ENCODE measurements at places on chromosomes 16 and 17. TPM values are rescaled to one million over a fixed set of nuclear protein-coding genes. Genes with fewer than 3 reads are reported as not detected.

DNA sequence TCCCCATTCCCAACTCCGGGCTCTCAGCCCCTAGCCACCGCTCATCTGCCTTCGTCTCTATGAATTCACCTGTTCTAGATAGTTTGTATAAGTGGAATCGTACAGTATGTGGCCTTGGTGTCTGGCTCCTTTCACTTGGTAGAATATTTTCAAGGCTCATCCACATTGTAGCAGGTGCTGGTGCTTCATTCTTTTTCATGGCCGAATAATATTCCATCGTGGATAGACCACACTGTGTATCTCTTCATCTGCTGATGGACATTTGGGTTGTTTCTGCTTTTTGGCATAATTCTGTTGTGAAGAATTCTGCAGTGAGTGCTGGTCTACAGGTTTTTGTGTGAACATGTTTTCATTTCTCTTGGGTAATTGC, 324.2 kb downstream of the SEC14L1 start:
- no peak for DNase-seq

The VAMP2 gene
- 22.9 TPM for total RNA-seq

DNA sequence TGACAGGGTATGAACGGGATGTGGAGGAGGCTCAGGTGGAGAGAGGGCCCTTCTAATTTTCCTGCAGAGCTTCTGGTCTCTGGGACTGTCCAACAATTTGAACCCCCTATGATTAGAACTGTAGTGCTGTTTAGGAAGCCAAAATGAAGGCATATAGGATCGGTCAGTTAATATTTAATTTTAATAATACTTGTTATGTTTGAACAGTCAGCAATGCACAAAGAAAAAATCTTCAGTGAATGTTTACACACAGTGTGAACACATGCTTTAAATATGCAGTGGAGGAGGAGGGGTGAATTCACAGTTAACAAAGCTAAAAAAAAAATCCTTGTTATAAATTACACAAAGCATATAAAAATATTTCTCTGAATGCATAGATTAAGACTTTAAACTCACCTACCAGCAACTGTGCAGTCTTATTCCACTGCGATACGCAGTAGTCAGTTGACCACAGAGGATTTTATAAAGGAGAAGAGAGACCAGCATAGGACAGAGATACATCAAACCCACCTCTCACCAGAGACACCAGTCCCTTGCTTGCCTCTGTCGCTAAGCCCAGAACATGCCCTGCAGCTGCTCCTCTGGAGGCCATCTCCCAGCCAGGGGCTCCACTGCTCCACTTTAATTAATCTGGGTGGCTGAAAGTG, 14.6 kb downstream of the ANKRD40 start:
- no peak for DNase-seq

GRCh38 chr17:80795754-80796153, 195.9 kb upstream of the CHMP6 start:
- DNase-seq = no peak

DNA sequence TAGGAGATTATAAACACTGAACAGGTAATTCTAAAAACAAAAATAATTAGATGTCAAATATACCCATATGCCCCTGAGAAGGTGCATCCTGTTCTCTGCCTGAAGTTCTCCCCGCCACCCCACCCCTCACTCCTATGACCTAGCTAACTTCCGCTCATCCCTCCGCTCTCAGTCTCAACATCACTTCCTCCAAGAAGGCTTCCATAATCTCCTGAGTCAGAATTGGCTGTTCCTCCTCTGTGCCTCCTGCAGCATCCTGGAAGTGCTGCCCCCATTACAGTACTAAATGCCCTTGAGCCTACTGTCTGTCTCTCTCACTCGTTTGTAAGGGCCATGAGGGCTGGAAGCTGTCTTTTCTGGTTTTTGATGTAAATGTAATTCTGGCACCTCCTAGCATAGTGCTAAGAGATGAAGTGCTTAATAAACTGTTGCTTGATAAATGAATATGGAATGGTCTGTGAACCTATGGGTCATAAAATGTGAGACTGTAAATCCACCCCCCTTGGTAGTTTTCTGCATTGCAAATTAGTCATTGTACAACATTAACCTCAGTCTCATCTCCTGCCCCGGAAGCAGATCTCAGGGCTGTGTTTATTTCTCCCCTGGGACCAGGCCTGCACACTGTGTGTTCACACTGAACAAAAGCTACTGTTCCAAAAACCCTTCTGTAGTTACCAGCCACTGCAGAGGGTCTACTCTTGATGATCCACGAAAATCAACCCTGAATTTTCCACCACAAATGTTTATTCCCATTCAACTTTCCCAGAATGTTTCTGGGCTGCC, 3.9 kb upstream of the MYO1D start:
- no peak for DNase-seq

The AGRP gene
- not detected for total RNA-seq

The PROCA1 gene
- total RNA-seq = 15.0 TPM

The G6PC1 gene
- total RNA-seq = not detected

DNA sequence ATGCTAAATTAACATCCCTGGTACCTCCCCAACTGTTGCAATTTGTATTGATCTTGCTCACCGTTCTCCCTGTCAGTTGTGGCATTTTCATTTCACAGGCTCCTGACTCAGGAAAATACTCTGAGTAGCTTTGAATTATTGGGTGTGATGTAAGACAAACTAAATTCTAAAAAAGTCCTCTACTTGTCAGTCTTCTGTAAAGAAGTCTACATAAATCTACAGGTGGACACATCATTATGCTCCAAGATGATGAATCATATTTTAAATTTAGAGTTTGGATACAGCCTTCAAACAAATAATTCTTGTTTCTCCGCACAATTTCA, 47.2 kb downstream of the MARCHF10 start:
- no peak for DNase-seq

DNA sequence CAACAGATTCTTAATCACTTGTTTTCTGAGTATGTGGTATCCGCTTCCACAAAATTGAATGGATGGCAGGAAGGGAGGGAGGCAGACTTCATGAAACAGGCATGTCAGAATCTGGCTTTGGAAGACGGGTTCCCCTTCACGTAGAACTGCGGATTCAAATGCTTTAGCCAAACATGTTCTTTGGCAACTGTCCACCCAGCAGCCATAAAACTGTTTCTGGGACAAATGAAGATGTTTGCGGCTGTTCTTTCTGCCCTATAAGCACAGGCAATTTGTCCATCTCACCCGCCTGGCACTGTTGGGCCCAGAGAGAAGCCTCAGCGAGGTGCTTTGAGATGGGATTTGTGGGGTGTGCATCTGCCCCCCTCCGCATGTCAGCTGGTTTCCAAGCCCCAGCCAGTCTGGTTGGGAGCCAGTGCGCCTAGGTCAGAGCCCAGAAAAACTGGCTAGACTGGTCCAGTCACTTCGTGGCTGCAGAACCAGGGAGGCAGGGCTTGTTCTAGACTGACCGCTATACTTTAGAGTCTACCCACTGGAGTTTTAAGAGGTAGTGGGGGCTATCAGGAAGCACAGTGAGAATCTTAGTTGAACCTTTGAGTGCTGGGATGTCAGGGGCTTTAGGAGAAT, 6.3 kb downstream of the CRHR1 start:
- DNase-seq = no peak

The C1QL1 gene
- 6.4 TPM for total RNA-seq

DNA sequence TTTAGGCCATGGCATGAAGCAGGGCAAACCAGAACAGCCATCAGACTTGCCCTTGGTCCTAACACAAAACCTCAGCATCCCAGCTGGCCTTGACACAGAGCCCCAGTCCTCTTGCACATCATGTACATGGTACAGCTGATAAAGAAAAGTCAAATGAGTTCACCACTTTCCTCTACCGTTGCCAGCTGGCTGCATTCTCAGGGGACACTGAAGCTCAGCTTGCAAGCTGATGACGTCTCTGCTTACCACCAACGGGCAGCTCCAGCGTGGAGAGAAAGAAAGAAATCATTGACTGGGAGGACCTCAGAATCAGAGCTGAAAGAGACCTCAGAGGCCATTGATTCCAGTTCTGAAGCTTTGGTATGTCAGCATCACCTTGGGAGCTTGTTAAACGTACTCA, 80.7 kb upstream of the CES5A start:
- no peak for DNase-seq

The MYH13 gene
- total RNA-seq = not detected

DNA sequence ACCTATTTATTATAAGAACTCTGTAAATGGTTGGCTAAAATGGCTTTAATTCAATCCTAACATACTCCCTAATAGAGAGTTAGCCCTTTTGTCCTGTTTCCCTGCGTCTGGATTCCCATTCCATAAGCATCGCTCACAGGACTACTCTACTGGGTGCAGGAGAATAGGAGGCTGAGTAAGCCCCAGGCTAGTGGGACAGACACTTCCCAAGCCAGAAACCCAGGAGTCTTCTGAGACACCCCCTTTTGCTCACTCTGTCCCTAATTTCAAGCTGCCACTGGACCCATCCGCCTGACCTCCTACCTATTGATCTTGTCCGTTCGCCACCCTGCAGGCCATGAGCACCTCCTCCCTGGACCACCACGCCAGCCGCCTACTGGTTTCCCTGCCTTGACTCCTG, 16.7 kb upstream of the TOB1 start:
- no peak for DNase-seq

GRCh38 chr17:34840750-34841149, 120.5 kb downstream of the CCT6B start:
- no peak for DNase-seq

The SMIM5 gene
- 0.20 TPM for total RNA-seq

- no peak for DNase-seq
These were observed 145.2 kb downstream of the PMP22 start for GRCh38 chr17:15119968-15120367.

DNA sequence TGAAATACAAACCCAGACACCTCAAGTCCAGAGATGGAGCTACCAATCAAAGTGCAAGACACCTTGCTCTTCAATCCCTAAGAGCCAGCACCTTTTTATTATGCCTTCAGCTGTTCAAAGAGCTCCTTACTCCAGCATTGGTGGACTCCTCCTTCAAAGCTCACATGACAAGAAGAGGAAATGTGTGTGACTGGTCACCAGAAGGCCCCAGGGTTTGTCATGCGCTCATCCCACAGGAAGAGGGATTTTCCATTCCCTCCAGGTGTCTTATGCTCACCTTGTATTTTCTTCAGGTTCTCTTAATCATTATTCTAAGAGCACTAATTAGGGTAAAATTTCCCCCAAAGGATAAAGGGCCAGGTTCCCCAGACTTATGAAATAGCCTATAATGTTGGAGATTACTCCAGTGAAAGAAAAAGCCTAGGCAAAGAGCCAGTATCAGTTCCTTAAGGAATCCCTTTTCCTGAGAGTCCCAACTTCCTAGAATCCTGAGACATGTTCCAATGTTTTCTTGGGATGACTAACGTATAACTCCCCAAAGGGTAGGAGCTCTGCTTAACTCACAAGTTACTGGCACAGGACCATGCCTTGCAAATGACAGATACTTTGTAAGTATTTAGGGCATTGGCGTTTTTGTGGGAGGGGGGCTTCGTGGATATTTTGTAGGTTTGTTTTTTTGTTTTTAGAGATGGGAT, 56.9 kb upstream of the SOX9 start:
- no peak for DNase-seq

DNA sequence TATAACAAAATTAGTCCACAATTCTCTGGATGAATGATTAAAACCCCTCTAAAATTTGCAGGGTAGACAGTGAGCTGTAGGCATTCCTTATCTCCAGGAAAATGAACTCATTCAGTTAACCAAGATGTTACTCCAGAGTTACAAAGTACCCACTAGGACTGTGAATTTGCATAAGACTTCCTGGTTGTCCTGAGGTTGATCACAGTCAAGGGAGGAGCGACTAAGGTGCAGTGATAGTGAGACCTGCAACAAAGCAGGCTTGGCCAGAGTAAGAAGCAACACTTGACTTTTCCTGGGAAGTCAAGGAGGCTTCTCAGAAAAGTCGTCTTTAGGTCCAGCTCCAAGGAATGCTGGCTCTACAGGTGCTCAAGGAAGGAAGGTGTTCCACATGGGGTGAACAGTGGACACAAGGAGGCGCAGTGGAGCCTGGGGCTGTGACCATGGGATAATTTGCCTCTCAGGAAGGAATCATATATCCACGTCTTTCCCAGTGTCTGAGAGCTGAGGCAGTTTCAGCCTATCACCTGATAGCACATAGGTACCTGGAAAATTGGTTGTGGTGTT, 821.1 kb upstream of the EEF2KMT start:
- DNase-seq = peak; percentile 70

DNA sequence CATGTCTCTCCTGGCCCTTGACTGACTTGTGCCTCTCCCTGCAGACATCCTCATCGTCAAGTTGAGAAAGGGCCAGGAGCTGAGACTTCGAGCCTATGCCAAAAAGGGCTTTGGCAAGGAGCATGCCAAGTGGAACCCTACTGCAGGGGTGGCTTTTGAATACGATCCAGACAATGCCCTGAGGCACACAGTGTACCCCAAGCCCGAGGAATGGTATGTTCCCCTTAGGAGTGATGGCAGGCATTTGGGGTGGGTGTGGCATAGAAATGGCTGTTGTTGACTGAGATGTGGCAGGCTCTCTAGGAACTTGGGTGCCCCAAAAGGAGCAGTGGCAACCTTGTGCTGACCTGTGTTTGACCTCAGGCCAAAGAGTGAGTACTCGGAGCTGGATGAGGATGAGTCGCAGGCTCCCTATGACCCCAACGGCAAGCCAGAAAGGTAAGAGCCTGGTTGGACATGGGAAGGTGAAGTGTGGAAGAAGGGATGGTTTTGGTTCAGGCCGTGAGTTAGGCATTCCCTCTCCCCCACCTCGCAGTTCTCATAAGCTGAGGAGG, 7.5 kb downstream of the POLR2C start:
- DNase-seq = peak; percentile 15

The RPTOR gene
- total RNA-seq = 24.3 TPM

The SLFN5 gene
- 3.5 TPM for total RNA-seq

The TXNL4B gene
- 9.9 TPM for total RNA-seq

GRCh38 chr17:80731323-80731722, 186.7 kb downstream of the RPTOR start:
- no peak for DNase-seq

The CX3CL1 gene
- 1.6 TPM for total RNA-seq

DNA sequence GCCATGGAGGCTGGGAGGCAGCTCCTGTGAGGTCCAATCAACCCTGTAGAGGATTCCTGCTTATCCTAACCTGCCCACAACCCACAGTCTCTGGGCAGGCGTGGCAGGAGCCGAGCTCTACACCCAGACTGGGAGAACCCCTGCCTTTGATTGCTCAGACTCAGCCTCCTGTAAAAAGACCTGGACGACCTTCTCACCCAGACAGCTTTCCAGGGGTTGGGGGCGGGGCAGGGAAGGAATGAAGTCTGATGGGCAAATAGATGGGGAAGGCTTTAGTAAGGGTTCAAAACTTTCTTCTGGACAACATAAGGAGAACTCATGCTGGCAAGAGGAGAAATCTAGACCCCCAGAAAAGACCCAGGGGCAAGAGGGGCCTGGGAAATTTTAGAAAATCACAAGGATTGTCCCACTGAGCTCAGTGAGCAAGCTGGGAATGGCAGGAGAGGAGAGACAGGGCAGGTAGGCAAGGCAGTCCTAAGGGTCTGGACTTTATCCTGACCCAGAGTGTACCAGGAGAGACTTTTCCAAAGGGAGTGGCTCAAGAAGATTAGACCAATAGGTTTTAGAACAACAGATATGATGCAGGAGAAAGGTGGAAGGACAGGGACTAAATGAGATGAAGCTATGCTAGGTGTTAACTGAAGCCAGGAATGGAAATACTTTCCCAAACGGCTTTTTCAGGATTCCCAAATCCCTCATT, 70.8 kb downstream of the TMEM132E start:
- DNase-seq = no peak

GRCh38 chr16:85418978-85419491, 194.1 kb upstream of the GSE1 start:
- DNase-seq = no peak
